Kidney epithelial cell (primary cell): ENCODE measurements at places on chromosomes 3 and 15.

- DNase-seq = no peak
Observed at GRCh38 chr3:167740961-167741587, 5.6 kb downstream of the SERPINI1 start.

- no peak for DNase-seq
Observed at GRCh38 chr3:18086760-18087159, 338.4 kb downstream of the SATB1 start.

DNA sequence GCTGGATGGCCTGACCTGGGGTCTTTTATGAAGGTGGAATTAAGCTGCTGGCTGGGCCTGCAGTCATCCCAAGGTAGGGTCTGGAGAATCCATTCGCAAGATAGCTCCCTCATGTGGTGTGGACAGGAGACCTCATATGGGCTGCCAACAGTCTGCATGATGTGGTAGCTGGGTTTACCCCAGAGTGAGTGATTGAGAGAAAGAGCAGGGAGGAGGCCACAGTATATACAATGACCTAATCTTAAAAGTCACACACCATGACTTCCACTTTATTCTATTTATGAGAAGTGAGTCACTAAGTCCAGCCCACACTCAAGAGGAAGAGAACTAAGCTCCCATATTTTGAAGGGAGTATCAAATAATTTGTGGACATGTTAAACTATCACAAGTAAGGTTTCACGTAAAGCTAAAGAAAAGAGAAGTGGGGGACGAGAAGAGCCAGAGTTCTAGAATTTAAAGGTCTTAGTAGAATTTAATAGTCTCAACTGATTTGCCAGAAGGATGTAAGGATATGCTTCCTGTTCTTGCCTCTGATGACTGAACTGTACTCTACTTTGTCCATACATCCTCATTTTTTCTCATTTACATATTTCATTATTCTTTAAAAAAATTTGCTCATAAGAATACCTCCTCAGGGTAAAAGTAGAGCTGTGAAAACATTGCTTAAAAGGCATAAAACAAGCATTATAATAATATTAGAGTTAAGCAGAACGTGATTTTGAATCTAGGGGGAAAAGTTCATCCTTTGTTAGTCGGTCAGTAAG, 184.4 kb downstream of the PEX5L start:
- peak; percentile 53 for DNase-seq

DNA sequence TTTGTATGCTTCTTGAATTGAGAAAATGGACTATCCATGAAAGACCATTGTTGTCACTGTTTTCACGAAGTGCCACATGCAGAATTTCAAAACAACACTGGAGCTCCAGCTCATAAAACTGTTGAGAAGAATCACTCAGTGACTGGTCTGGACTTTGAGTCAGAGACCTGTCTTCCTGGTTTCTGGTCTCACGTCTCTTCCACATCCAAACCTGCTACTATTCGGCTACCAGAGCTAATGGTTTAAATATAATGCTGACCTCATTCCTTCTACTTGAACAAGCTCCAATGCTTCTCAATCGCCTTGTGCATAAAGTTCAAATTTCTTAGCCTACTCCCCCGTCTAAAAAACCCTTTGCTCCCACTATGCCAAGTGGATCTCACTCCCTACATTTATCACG, 227.9 kb upstream of the NR2F2 start:
- no peak for DNase-seq

GRCh38 chr3:79367066-79367465, 400.7 kb downstream of the ROBO1 start:
- peak; percentile 45 for DNase-seq
